SK-MEL-5 (cell line): ENCODE measurements at places on chromosomes 12 and 14. TPM values are rescaled to one million over a fixed set of nuclear protein-coding genes. Genes with fewer than 3 reads are reported as not detected.

GRCh38 chr12:115761784-115762183 is 515.7 kb downstream of the MED13L start:
- DNase-seq: peak; percentile 20

DNA sequence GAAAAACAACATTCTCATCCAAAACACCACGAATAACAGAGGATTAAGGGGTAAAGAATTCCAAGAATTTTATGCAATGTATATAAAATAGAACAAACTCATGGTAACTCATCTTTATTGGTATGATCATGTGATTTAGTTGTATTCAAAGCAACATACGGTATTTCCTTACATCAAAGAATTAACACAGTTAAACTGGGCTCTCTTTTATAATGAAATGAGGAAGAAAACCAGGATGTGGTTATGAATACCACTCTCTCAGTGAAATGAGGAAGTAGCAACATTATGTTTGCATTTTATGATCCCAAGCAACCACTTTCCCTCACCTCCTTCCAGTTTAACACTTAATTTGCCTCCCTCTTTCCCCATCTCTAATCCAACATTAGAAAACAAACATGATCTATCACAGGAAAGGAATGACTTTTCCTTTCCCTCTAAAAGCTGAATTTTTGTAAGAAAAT is 22.9 kb downstream of the SPTLC2 start:
- DNase-seq: peak; percentile 15

- no peak for DNase-seq
These were observed 47.9 kb downstream of the CDK17 start for GRCh38 chr12:96352161-96352835.

DNA sequence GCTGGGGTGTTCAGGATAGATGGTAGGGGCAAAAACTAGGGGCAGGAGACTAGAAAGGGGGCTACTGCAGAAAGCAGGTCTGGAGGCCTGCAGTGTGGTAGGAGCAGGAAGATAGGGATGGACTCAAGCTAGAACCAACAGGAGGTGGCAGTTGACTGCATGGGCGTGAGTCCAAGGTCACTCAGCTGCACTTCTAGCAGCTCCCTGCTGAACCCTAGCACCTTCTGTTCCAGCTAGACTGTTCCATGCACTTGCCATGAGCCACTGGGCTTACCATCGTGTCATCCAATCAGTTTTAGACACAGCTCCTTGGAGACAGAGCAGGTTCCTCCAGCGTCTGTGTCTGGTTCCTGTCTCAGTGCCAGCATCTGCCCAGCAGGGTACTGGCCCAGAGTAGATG is 11.3 kb upstream of the KRT8 start:
- DNase-seq: no peak

Gene SLC22A17
- 9.5 and 10.7 TPM in 2 replicates for total RNA-seq

Gene PLEKHA5
- 236 TPM in 2 replicates for total RNA-seq

Gene TMPO
- total RNA-seq: 124 TPM in 2 replicates

Gene PRIMA1
- 0.95 and 1.0 TPM in 2 replicates for total RNA-seq
